ENCODE measurements at places on chromosomes 1 and 21.

- DNase-seq: no peak
Measured at GRCh38 chr1:56532350-56532683, 47.0 kb downstream of the PLPP3 start.

- no peak for DNase-seq
Measured at GRCh38 chr1:210250665-210250997, 18.0 kb downstream of the SERTAD4 start.

DNA sequence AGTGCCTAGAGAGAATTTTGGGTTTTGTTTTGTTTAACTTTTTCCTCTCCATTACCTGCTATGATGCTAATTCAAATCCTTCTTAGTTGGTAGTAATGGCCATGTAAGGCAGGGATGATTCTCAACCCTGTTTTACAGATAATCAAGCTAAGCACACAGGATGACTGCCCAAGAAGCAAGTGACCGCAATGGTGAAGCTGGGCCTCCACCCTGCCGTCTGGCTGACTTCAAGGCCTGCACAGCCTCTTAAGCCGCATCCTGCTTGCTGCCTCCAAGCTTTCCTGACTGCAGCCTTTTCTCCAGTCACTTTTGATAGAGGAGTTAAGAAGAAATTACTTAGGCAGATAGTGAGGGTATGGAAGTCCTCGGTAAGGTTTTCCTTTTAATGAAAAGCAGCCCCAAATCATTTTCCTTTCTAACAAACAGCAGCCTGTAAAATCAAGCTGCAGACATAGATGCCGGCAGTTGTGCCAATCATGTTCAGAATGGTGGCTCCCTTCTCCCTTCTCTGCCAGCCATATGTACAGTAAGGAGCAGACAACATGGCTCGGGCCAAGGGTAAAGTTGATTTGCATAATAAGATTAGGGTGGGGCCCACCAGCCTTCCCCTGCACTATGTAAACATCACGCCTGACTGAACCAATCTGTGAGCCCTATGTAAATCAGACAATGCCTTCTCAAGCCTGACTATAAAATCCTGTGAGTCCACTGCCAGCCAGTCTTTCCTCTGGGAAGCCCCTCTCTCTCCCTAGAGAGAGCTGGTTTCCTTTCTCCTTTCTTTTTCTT is 8.8 kb upstream of the CTBS start:
- no peak for DNase-seq

DNA sequence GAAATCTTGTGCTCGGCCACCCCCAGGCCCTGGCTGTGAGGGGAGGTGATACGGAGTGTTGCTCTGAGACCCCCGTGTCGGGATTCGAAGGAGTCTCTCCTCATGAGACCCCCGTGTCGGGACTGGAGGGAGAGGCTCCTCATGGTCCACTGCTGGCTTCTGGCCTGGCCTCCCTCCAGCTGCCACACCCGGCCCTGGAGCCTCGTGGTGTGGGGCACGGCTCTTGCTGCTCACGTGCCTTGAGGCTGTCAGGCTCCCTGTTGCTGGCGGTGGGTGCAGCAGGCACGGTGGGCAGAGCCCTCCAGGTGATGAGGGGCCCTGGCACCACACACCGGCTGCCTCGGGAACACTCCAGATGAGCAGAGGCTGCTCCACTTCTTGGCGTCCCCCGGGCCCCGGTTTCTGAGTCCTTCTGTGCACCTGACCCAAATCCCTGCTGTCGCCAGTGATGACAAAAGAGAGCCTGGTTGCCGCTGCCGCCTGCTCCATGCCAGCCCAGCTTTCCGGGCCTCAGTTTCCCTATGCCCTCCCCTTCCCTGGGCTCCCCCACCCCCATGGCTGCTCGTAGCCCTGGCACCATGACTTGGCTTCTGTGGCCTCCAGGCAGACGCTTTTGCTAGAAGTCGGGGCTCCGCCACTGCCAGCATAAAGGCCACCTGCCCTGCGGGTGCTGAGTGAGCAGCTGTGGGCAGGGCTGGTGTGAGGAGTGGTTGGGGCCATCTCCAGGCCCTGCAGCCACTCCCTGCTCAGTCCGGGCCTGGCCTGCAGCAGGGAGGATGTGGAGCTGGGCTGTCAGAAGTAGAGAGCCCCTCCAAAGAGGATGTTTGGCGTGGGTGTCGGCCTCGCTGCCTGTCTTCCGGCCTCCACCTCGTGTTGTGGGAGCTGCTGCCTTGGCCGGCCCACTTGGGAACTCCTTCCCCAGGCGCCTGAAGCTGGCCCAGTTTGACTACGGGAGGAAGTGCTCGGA is 11.8 kb downstream of the TMEM240 start:
- no peak for DNase-seq

GRCh38 chr1:35524106-35524505 is 33.1 kb downstream of the KIAA0319L start:
- DNase-seq: no peak

GRCh38 chr1:109292364-109292763 is 9.4 kb upstream of the PSRC1 start:
- DNase-seq: no peak

- DNase-seq: no peak
Measured at GRCh38 chr1:226609836-226610455, 61.4 kb downstream of the STUM start.

GRCh38 chr21:42669041-42669440 is 15.6 kb downstream of the PDE9A start:
- DNase-seq: no peak

All from activated T-helper 1 cell treated with anti-CD3 and anti-CD28 coated beads, Interleukin-2, amount 50 U/mL, for 16 hours (primary cell).